Stimulated activated CD4-positive, alpha-beta T cell treated with anti-CD3 and anti-CD28 coated beads, Interleukin-15, amount 100 ng/mL, for 1 hour (primary cell): ENCODE measurements at places on chromosomes 6 and 20.

- DNase-seq: no peak
Measured at GRCh38 chr20:34511891-34512265, 4.3 kb upstream of the DYNLRB1 start.

GRCh38 chr6:24606200-24606930 lies 39.6 kb downstream of the KIAA0319 start:
- DNase-seq: no peak

- no peak for DNase-seq
Measured at GRCh38 chr6:21496706-21497105, 96.8 kb upstream of the SOX4 start.

- no peak for DNase-seq
Measured at GRCh38 chr20:1373614-1374013, 19.2 kb downstream of the FKBP1A start.

DNA sequence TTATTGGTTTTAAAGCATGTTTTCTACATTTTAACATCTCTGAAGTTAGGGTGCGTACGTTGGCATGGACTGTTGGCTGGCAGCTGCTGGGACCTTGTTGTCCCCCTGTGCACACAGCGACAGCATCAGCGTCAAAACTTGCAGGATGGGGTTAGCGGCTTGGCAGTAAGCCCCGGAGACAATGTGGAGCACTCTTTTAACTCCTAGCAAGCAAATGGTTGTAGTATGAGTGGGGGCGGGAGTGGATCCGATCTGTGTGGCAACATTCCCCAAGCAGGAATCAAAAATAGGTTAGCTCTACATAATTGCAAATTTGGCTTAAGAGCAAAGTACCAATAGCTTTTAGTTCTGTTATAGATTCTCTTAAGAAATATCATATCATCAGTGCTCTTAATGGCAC lies 70.1 kb downstream of the NRN1 start:
- no peak for DNase-seq

- DNase-seq: no peak
Measured at GRCh38 chr6:79697430-79697829, 66.3 kb downstream of the SH3BGRL2 start.

DNA sequence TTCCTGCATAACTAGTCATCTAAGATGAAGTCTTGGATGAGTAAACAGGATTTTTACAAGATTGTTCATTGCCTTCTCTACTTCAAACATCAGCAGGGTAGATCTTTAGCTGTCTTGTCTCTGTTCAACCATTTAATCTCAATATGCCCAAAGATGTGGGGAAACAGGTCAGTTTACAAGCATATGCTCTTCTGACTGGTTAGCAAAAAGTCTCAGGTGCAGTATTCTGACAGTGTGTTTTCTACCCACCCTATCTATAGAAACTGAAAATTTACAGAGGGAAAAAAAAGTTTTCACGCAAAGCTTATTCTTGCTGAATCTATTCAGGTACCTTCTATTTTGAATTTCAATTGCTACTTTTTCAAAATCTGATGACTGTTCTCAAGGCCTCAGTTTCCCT lies 29.0 kb downstream of the MAP3K5 start:
- no peak for DNase-seq

DNA sequence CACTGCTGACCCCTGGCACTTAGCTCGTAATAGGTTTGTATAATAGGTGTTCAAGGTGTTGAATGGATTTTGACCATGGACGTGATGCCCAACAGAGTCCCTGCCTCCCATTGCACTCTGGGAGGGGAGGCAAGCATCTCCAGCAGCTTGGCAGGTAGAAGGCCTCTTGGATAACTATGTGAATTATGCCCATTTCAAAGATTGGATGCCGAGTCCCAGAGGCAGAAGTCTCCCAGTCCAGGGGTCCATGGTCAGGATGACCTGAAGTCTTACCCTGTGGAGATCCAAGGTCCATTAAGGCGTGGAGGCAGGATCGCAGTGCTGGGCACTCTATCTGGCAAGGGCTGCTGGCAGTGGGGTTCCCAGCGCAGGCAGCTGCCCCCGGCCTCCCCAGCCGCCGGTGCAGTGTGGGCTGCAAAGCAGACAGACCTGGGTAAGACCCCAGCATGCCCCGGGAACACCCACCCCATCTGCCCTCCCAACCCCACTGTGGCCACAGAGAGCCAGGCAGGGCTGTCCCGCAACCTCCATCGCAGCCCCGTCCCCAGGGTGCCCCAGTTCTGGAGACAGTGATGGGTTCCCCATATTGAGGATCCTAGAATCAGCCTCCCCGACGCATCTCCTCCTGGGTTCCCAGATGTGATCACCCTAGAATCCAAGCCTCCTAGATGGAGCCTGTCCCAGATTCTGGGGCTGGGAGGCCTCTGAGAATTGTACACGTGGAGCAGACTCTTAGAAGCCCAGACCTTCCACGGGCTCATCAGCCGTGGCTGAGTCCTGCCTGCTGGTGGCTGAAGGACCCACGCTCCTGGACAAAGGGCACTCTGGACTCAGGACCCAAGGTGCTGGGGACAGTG lies 44.6 kb downstream of the APCDD1L start:
- DNase-seq: no peak

- no peak for DNase-seq
Measured at GRCh38 chr6:24796616-24797290, 2.0 kb downstream of the ARMH2 start.

GRCh38 chr20:37892001-37892400 lies 10.9 kb upstream of the VSTM2L start:
- DNase-seq: no peak

- no peak for DNase-seq
Measured at GRCh38 chr6:40965046-40965445, 74.0 kb downstream of the UNC5CL start.

- DNase-seq: no peak
Measured at GRCh38 chr6:17904491-17905120, 82.8 kb downstream of the KIF13A start.

DNA sequence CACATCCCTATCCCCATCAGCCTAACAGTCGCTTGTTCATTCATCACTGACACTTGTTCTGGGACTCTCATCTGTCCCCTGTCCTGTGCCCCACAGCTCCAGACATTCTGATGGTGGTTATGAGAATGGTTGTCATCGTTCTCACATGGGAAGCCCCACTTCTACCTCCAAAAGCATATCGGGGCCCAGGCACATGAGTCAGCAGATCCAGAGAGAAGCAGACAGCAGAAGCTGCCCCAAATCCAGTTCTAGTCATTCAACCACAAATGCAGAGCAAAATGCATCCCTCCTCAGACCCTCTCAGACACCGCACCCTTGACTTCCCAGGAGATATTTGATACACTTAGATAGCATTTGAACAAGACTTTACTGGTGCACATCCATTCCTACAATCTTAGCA lies 106.0 kb downstream of the FOXF2 start:
- DNase-seq: no peak

- no peak for DNase-seq
Measured at GRCh38 chr6:21051777-21052176, 517.5 kb downstream of the CDKAL1 start.

DNA sequence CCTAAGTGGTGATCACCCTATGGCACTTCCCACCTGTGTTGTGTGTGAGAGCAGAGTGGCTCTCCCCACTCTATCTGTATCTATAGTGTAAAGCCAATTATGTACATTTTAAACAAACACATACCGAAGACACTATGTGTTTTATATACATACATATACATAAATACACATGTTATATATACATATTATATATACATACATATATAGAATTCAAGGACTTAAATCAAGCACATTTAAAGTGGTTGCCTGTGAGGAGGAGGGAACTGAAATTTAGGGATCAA lies 246.6 kb downstream of the LY86 start:
- no peak for DNase-seq

- no peak for DNase-seq
Measured at GRCh38 chr20:8997701-8998117, 71.2 kb upstream of the PLCB4 start.

GRCh38 chr6:37172912-37173492 lies 3.0 kb downstream of the PIM1 start:
- DNase-seq: no peak

- DNase-seq: no peak
Measured at GRCh38 chr6:146364816-146365594, 178.6 kb upstream of the RAB32 start.

DNA sequence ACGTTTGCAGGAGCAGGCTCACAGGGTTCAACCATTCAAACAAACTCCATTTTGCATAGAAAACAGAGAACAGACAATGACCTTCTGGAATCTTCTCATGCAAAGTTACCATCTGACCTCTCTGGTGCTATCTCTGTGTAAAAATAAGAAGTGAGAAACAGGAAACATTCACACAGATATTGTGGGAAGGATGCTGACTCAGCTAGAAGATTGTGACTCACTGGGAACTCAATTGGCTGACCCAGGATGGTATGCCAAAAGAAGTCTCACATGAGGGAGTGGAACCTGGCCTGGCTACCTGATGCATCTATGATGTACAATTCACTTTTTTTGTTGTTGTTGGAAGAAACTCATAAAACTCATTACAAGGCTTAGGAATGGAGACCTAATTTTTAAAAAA lies 61.1 kb upstream of the TBX18 start:
- DNase-seq: no peak

DNA sequence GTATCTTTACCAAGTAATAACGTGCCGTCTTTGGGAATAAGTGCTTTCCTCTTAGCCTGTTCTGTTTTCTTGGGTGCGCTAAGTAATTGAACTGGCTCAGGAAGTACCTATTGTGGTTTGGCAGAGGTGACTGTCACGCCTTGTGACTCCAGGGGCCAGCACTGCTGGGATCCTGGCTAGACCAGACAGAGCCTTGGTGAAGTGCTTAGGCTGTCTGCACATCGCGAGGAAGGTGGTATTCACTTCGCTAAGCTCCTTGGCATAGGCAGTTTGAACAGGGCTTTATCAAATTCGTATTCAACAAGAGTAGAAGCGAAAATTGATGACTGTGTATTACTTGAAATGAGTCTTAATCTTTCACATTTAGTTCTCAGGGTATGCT lies 17.6 kb downstream of the PRDM1 start:
- peak; percentile 26 for DNase-seq

- no peak for DNase-seq
Measured at GRCh38 chr6:156809034-156809433, 31.9 kb downstream of the ARID1B start.

- no peak for DNase-seq
Measured at GRCh38 chr6:118620202-118620601, 31.2 kb downstream of the CEP85L start.
